Stimulated activated CD8-positive, alpha-beta memory T cell treated with anti-CD3 and anti-CD28 coated beads, Interleukin-4, amount 100 ng/mL, for 48 hours (primary cell): ENCODE measurements at places on chromosomes 7 and 10.

GRCh38 chr7:107372298-107372697, 97.6 kb upstream of the GPR22 start:
- DNase-seq, result no peak

DNA sequence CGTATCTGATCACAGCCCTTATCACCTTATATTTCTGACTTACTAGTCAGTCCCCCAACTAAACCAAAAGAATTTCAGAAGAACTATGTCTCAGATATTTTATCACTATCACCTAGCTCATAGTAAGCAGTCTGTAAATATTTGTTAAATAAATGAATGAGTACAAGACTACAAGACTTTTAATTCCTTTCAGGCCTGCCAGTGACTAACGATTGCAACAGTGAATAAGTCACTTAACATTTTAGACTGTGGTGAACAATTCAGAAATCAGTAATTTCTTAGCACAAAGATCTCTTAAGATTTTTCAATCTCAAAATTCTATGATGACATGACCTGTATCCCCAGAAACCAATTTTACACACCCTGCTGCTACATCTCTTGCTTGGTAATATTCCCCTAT, 162.2 kb downstream of the IMMP2L start:
- no peak for DNase-seq

DNA sequence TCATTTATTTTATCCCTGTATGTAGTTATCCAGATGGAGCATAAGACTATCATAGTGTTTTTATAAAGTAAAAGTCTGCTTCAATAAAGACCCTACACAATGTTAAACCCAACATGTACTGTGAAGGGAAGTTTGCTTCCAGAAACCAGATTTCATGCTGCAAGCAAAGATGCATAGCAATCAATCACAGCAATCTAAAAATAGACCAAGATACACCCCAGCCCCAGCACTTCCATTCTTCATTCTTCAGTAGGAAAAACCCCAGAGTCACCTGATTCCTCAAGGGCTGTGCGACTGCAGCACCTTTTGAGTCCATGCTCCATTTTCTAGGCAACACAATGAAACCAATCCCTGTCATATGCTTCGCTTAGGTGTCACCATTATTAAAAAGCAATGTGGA, 66.9 kb upstream of the PDE1C start:
- no peak for DNase-seq

GRCh38 chr7:83457022-83457892, 191.7 kb downstream of the SEMA3E start:
- DNase-seq, result no peak

GRCh38 chr10:42734536-42734935, 48.1 kb upstream of the BMS1 start:
- DNase-seq, result no peak

DNA sequence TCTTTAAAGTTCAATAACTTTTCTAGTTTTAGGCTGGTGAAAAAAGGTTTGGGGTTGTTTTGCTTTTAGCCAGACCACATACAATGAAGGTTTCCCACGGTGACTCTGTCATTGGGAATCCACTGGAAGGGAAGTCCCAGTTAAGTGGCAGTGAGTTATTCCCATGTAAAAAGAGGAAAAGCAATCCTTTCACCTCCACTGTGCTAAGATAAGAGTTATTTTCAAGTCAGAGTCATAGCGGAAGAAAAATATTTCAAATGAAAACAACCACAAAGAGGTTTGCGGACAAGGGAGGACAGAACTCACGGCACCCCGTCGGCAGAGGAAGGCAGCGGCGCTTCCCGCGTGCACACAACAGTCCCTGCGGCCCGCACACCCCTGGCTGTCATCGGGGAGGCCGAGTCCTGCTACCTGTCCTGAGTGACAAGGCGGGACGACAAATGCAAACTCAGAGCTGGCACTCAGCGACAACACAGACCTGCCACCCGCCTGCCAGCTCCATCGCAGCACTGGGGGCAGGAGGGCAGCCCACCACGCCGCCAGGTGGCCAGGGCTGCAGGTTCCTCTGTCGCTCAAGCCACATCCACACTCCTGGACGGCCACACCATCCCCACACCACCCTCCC, 9.3 kb upstream of the PAPOLB start:
- DNase-seq, result no peak

- DNase-seq, result no peak
These were observed 666 bp downstream of the HNRNPF start for GRCh38 chr10:43408331-43408709.

- DNase-seq, result no peak
These were observed 37.4 kb downstream of the LRRC72 start for GRCh38 chr7:16564023-16564380.

DNA sequence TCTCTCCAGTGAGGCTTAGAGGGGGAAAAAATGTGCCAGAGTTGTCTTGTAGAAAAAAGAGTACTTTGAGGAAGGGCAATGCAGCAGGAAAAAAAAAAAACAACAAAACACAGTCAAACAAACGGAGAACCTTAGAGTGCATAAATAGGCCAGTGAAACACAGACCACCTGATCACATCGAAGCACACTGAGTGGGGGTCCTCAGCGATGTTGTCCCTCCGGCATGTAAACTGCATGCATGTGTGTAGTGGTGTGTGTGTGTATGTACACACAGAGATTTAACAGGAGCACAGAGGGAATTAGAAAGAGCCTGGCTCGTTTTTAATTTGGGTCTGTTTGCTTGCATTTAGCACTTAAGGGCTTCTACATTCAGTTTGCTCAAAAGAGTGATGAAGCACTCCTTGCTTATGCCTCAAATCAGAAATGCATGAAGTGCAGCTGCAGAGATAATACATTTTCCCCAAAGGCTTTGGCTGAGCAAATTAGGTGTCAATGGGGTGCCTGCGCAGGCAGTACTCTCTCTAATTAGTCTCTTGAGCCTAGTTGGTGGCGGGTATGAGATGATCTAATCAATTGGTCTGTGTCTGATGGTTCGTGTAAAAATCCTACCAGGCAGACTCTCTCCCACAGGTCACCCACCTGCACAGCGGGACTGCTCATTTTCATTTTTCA, 62.7 kb upstream of the FZD1 start:
- DNase-seq, result no peak

- no peak for DNase-seq
These were observed 250.5 kb downstream of the NSUN6 start for GRCh38 chr10:18400906-18401245.

- DNase-seq, result no peak
These were observed 2.1 kb upstream of the GIGYF1 start for GRCh38 chr7:100696123-100696521.

DNA sequence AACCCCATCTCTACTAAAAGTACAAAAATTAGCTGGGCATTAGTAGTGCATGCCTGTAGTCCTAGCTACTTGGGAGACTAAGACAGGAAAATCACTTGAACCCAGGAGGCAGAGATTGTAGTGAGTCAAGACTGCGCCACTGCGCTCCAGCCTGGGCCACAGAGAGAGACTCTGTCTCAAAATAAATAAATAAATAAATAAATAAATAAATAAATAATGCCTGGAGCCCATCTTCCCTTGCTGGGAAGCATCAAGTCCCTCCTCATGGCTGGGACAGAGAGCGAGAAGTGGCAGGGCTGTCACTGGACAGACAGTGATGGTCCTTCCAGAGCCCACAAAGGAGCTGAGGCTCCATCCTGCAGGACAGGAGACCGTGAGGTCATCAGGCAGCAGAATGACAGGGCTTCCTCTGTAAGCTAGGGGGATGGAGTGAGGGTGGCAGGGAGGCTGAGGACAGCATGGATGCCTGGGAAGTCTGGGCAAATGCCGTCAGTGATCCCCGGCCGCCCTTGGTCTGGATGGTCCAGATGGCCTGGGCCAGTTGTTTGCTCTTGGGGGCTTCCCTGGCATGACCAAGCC, 36.4 kb upstream of the ELN start:
- no peak for DNase-seq

GRCh38 chr7:50502947-50503346, 52.8 kb upstream of the FIGNL1 start:
- DNase-seq, result no peak

GRCh38 chr10:132570771-132571649, 33.4 kb downstream of the INPP5A start:
- DNase-seq, result no peak

- no peak for DNase-seq
These were observed 21.4 kb downstream of the UBN2 start for GRCh38 chr7:139252451-139252850.

- no peak for DNase-seq
These were observed 3.9 kb downstream of the RASGEF1A start for GRCh38 chr10:43262902-43263466.

GRCh38 chr7:13751766-13752165, 237.7 kb downstream of the ETV1 start:
- no peak for DNase-seq

DNA sequence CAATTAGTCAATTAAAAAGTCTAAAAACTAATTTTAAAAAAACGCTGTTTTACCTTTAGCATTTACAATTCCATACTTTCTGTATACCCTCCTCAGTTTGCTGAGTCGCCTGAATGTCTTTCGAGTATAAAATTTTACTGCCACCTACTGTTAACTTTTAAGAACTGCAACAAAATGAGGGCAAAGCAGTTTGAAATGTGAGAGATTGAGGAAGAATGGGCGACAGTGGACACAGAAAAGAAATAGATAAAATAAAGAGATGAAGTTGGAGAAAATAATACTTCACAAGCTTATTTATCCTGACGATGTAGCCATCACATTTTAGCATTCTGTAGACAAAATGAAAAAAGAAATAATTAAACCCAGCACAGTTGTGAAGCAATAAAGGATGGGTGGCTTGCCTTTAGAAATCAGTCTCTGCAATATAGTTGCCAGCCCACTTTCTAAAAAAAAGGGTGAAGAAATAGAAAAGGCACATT, 110.8 kb upstream of the PTN start:
- no peak for DNase-seq

- DNase-seq, result no peak
These were observed 18.7 kb downstream of the CCDC136 start for GRCh38 chr7:128810473-128810872.

DNA sequence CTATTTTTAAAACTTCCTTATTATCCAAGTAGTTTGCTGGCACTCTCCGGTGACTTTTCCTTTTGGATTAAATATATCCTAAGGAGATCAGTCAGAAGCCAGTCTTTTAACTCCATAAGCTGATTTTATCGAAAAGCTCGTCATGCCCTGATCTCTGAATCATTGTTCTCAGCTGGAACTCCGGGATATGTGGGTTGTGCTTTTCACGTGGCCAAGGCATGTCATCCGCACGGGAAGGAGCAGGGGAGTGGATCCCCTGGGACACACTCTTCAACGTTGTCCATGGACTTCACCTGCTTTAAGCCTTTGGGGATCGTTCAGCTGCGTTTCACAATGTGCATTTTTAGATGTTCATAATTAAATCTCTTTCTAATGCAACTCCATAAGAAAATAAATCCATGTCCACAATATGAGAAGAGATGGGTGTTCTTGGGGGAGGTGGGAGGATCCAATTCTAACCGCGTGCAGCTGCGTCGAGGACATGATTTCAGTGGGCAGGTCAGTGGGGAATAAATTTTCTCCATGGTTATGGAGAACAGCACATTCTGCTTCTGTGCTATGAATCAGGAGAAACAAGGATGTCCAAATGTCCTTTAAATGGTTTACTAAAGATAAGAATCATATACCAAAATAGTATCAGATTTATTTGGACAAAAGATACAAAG, 229.5 kb upstream of the ADARB2 start:
- no peak for DNase-seq

DNA sequence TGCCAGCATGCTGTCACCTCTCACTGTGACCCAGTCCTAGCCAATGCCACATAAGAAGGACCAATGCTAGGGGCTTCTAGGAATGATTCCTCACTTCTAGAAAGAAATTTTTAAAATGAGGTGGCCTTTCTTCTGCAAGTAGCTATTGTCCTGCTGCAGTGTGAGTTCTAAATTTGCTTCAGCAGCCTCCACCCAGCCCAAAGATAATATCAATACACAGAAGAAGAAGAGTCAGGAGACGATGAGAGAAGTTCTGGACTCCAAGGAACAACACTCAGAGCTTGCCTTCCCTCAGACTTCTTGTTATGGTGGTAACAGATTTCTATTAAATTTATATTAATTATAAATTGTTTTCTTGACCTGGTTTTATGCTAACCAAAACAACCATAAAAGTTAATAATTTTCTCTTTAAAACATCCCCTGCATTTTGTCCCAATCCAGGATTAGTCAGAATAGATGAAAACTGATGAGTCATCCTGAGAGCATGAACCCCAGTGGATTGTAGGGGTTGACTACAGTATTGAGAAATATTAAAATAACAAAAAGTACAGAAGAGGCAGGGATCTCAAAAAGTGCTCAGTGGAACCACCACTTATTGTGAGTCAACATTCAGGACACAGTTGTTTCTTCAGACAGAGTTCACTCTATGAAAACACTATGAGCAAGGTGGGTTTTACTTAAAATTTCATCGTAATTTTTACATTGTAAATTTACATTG, 29.6 kb upstream of the AKR1C2 start:
- DNase-seq, result no peak

DNA sequence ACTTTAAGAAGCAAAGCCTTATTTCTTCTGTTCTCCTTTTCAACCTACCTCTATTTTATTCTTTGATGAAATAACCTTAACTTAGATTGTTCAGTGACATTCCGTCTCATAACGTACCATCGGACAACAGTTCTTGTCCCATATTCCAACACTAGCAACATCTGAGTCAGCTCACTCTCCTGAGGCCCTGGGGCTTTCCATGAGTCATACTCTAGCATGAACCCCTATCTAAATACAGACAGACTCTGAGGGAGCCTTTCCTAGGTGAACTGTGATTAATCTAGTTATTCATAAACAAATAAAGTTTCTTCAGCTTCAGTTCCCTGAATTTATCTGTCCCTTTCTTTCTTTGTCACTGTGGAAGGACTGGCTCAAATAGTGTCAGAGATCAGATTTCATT, 168.7 kb upstream of the LYZL1 start:
- no peak for DNase-seq
